ENCODE measurements at places on chromosomes 5 and 9.

- DNase-seq = no peak
Measured at GRCh38 chr9:11233696-11234095, 620.9 kb upstream of the PTPRD start.

GRCh38 chr9:85741095-85741874 lies 469 bp downstream of the AGTPBP1 start:
- DNase-seq = peak; percentile 87

DNA sequence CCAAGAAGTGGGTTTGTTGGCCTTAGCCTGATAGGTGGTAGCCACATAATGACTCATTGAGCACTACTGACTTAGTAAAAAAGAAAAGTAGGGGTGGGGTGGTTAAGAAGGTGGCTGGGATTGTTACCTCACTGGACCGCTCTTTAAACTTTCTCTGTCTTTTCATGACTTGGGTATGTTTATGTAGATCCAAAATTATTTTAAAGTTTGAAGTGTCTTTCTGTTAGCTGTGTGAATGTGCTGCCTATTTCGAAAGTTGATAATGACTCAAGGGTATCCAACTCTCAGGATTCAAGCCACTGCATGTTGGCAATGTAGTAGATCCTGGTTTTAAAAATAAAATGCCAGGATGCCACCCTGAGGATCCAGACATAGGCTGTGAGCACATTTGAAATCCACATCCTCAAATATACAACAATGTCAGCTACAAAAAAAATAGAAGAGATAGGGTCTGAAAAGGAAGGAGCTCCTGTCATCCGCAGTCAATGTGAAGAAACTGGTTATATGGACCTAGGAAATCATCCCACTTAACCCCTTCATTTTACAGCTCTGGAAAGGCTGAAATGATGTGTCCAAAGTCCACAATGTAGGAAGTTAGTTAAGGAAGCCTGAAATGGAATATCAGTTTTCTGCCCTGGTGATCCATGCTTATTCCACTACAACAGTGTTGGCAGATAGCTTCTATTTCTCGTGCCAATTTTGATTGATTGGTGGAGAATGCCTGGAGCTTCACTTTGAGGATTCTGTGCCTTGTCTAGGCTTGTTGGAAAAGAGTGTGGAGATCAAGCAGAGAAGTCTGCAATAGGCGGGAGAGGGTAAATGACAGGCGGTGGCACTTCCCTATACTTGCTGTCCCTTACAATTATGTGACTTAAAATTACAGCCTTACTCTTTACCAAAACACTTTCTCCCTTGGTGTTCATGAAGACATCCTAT lies 23.4 kb downstream of the ZNF462 start:
- DNase-seq = no peak

DNA sequence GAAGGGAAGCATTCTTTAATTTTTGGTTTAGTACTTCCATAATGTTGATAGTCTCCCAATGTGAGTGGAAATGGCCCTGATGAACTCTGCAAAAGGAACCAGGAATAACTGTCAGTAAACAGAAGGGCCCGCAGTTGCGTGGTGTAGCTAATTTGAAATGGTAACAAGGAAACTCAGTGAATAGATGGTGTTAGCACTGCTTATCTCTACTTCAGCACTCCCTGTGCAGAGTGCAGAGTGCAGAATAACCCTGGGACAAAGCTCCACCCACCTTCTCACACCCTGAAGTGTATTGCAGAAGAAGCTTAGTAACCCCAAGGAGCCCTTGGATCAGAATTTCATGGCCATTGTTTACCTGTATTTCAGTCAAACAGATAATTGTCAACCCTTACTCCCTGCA lies 158.9 kb downstream of the PCSK5 start:
- no peak for DNase-seq

DNA sequence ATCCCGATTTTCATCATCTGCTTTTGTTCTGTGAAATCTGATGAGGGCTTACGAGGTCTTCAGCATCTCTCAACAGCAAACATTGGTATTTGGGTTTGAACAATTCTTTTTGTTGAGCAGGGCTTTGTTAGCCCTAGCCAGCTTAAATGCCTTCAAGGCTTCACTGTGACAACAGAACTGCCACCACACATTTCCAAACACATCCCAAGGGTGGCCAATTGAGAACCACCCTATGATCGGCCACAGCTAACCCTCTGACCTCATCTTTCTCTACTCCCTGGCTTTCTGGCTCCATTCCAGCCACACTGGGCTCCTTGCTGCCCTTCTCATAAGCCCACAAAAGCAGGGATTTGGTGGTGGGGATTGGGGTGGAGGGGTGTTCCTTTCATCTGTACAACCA lies 17.6 kb downstream of the MTX3 start:
- DNase-seq = peak; percentile 39

- peak; percentile 31 for DNase-seq
Measured at GRCh38 chr5:68126886-68127285, 88.7 kb upstream of the PIK3R1 start.

DNA sequence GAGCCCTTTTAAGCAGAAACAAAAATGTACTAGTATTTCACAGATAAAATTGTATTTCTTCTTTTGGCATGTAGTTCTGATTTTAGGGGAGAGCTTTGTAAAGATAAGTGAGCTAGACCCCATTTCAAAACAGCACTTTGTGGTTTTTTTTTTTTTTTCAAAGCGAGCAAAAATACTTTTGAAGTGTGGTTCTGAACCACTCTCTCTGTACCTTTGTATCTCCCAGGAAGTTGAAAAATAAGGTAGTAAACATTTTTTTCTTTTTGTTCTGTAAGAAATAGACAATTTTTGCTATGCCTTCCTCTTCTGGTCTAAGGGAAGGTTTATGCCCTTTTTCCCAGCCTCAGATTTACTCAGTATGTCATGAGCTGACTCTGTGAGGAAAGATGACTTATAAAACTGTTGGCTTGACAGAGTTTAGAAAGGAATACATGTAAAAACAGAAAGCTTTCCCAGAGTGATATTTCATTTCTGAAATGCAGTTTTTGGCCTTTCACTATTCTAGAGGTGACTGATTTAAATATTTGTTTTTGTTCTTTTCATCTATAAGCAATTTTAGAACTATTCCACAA lies 12.5 kb downstream of the ERCC6L2 start:
- DNase-seq = no peak

DNA sequence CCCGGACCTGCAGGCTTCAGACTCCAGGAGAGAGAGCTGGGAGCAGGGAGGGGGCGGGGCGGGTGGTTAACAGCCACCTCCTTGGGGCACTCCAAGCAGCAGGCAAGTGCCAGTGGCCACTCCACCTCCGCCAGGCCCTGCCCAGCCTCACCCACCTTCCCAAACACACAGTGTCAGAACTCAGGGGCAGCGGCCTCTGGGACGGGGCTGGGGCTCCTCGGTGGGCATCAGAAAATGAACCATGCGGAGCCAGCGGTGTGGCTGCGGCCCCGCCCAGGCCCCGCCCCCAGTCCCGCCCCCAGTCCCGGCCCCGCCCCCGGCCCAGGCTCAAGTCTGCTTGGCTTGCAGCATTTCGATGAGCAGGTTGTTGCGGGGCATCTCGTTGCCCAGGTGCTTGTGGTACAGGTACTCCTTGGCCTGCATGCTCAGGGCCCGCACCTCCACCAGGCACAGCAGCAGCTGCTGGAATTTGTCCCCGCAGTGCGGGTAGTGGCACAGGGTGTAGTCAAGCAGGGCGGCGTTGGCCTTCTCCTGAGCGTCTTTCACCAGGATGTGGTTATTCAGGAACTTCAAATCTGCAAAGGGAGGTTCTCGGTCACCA lies 24.7 kb downstream of the NR5A1 start:
- no peak for DNase-seq

All from NCI-H69 (cell line).